ENCODE measurements at places on chromosomes 2 and 18.

DNA sequence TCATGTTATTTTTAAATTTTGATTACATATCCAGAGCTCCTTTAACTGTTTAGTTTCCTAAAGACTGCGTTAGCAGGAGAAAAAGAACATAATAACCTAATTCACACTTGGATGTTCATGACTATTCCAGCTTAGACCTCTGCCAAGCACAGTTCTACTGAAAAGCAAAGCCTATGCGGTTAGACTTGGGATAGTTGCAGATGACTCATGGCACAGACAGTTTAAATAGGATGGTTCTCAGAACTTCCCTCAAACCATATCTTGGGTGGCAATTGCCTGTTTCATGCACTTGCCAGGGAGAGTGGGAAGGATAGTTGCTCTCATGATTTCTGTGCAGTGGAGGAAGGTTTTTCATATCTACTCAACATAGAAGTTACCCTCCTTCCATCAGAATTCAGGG is 149.7 kb upstream of the KLHL29 start:
- no peak for DNase-seq

DNA sequence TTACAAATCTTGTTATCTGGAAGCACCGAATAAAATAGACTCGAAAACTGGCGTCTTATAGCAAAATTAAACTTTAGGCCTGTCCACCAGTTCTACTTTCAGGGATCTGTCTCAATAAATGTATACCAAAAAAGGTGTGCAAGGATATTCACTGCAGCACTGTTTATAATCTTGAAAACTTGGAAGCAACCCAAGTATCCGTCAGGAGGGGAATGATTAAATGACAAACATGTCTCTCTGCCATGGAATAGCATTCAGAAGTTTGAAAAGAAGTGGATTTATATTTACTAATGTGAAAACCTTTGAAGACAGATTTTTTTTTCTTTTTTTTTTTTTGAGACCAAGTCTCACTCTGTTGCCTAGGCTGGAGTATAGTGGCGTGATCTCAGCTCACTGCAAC is 32.3 kb upstream of the SATB2 start:
- DNase-seq: no peak

GRCh38 chr2:201859949-201860348 is 53.6 kb downstream of the CDK15 start:
- DNase-seq: no peak

DNA sequence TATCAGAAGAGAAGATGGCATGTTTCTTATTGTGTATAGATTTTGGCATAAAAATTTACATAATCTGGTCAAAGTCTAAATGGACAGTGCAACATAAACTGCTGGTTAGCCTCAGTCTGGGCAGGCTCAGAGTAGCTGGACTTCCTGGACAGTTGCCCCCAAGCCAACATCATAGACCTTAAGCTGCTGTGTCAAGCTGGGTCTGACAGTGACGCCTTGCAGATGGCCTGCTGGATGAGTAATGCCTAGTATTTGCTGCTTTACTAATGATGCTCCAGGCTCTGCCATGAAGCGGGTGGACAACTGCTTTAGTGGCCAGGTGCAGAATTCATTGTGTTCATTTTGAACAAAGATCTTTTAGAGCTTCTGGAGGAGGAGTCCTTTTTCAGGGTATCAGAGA is 603.7 kb upstream of the ZEB2 start:
- DNase-seq: no peak

DNA sequence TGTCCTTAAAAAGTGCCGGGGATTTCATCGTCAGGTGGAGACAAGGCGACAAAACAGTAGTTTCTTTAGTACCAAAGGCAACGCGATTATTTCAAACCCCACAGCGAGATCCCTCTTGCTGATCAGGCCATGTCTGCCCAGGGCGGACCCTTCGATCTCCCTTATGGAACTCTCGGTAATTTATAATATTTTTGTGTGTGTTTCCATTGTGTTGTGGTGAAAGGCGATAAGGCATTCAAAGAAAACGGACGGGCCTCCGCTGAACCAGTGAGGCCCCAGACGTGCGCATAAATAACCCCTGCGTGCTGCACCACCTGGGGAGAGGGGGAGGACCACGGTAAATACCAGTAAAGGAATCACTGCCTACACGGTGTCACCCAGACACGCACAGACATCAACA is 1.4 kb upstream of the GAD1 start:
- DNase-seq: no peak

GRCh38 chr2:163838890-163839289 is 103.1 kb upstream of the FIGN start:
- no peak for DNase-seq

- DNase-seq: no peak
Observed at GRCh38 chr2:128911276-128911675, 592.6 kb upstream of the HS6ST1 start.

GRCh38 chr2:3661149-3661660 is 3.2 kb downstream of the ALLC start:
- no peak for DNase-seq

- DNase-seq: no peak
Observed at GRCh38 chr2:25230948-25231311, 62.5 kb upstream of the POMC start.

DNA sequence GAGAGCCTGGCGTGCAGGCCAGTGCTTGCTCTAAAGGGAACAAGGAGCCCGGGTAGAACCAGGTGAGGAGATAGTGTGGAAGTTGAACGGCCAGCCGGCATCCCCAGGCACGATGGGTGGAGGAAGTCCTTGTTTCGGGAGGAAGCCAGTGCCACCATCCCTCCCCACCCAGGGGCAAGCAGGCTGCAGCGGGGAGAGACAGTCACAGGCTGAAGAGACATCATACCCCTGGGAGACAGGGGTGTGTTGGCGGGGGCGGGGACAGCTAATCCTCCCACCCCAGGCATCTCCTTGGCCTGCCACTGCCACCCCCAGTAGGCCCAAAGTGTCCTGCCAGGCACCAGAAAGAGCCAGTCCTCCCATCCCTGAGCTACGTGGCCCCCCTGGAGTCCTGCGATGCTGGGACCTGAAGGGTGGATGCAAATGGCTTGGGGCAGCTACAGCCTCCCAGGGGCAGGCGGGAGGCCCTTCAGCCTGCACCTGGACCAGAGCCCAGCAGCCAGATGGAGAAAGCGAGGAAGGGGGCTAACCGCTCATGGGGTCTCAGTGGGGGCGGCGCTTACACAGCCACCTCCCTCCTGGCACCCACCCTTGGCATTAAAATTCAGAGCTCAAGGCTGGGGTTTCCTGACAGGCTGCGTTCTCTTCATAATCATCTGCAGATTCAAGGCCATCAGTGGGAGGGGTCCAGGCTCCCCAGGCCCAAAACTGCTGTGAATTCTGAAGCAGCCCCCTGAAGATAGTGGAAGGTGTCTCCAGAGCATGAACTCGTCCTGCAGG is 14.8 kb upstream of the GPR55 start:
- DNase-seq: no peak

GRCh38 chr18:49628881-49629795 is 67.3 kb downstream of the LIPG start:
- DNase-seq: no peak

Measured in activated CD4-positive, alpha-beta T cell treated with anti-CD3 and anti-CD28 coated beads, Interleukin-2, amount 50 U/mL, for 16 hours (primary cell).